ENCODE measurements at places on chromosomes 12 and 14.

GRCh38 chr12:64836856-64837255, 12.4 kb downstream of the TBC1D30 start:
- no peak for DNase-seq

GRCh38 chr14:59819446-59820088, 51.0 kb downstream of the RTN1 start:
- no peak for DNase-seq

DNA sequence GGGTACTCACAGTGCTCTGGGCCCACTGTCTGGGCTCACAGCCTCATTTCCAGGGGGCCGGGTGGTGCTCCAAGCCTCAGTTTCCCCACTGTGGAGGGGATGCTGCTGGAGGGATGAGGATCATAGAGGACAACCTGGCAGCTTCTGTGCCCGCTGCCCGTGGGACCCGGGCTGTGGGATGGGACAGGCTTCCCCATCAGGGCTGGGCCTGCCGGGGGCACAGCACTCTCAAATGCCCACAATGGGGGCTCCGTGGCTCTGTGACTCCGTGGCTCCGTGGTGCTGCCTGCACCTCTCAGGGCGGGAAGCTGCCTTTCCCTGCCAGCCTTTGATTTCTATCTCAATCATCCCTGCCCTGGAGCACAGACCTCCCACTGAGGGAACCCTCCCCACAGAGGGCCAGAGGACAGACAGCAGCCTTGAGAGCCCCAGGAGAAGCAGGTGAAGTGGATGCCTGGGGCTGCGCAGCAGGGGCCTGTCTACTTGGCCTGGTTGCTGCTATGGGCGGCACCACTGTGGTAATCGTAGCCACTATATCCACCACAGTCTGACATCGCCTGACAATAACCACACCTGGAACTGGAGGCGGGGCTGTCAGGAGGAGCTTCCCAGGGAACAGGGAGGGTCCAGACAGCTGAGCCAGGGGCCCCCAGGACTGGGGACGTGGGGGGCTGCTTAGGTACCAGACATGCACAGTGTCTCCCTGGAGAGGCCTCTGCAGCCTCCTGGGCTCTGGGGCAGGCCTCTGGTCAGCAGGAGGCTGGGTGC, 375.9 kb downstream of the TMEM121 start:
- DNase-seq: no peak

DNA sequence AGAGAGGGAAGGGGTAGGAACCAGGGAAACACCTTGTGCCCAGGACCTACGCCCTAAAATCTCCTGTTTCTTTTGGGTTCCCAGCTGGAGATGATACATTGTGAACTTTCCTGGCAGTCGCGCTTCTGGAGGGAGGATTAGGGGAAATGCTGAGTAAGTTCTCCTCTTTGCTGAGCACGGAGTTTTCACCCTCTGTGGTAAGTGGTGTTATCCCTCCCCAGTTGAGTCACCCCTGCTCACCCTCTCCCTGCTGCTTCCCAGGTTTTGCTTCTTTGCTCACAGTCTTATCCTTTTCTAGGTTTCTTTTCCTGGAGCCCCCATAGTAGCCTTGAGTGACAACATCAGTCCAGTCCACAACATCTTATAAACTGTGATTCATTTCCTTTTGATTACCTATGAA, 789.1 kb downstream of the TMEM121 start:
- DNase-seq: no peak

DNA sequence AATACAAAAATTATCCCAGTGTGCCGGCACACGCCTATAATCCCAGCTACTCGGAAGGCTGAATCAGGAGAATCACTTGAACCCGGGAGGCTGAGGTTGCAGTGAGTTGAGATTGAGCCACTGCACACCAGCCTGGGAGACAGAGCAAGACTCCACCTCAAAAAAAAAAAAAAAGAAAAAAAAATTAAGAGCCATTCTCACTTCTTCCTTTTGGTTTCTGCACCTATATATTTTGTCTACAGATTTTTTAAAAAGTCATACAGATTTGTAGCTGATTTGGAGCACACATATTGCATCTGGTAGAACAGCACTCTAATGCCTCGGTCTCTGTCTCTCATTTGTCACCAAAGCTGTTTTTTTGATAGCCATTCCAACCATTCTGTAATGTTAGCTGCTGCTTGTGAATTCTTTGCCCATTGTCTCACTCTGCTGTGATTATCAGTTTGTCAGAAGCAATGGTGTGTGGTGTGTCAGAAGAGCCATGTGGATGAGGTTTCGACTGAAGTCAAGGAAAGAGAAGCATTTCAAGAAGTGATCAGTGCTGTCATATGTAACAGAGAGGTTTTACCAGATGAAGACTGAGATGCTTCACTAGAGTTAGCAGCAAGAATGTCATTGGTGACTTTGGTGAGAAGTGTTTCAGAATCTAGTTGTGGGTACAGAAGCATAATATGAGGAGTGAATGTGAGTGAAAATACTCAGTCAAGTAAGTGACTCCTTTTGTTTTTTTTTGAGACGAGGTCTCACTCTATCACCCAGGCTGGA, 8.7 kb upstream of the KTN1 start:
- no peak for DNase-seq

DNA sequence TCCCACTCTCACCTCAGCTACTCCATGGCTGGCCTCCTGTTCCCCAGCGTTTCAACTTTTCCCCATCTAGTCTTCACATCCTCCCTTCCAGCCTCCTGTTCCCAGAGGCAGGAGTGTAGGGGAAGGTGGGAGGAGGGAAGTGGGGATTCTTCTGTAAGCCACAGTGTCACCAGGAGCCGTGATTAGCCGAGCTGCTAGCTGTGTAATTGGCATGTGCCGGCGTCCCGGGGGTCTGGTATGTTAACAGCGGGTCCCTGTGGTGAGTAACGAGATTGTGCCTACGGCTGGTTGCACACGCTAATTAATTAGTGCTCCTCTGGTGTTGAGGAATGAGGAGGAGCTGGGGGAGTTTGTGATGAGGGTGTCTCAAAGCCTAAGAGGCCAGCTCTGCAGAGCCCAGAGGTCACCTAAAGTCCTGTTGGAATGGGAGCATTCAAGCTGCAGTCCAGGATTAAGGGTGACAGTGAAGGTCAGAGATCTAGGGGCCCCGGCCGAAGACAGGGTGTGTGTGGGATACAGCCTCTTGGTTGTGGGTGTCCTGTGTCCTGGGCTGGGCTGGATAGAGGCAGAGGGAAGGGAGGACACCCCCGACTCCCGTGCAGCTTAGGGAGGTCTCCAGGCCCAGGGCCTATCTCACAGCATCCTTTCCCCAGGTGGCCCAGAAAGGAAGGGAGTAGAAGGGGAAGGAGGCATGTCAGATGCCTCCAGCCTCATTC, 10.0 kb upstream of the CALCOCO1 start:
- no peak for DNase-seq

- no peak for DNase-seq
Observed at GRCh38 chr12:100518376-100518775, 44.7 kb downstream of the NR1H4 start.

GRCh38 chr14:93946104-93946503, 19.0 kb downstream of the FAM181A start:
- DNase-seq: no peak

- no peak for DNase-seq
Observed at GRCh38 chr12:3101309-3102024, 24.3 kb downstream of the TSPAN9 start.

DNA sequence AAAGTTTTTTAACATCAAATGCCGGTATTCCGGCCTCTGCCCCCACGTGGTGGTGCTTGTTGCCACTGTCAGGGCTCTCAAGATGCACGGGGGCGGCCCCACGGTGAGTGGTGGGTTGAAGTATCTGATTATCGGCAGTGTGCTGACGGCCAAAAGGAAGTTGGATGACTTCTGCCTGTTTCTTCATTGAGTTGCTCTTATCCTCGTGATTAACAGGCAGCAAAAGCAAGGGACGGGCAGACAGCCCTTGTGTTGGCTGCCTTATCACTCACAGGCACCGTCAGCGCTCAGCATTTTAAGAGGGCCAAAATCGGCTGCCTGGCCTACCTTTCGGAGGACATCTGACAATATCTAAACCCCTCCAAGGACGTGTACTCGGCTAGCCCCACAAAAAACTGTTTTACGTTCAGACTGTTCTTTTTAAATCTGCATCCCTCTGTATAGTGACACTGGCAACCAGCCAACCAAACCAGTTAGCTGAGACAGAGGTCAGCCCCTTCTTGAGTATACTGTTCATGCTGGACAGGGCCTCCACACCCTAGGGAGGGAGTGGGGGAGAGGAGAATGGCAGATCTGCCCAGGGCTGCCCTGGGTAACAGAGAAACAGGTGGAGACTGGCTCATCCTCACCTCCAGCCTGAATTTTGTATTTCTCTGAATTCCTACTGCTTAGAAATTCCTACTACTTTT, 22.9 kb upstream of the AKAP5 start:
- DNase-seq: no peak

GRCh38 chr12:48883305-48884161, 17.9 kb upstream of the RND1 start:
- peak; percentile 40 for DNase-seq

DNA sequence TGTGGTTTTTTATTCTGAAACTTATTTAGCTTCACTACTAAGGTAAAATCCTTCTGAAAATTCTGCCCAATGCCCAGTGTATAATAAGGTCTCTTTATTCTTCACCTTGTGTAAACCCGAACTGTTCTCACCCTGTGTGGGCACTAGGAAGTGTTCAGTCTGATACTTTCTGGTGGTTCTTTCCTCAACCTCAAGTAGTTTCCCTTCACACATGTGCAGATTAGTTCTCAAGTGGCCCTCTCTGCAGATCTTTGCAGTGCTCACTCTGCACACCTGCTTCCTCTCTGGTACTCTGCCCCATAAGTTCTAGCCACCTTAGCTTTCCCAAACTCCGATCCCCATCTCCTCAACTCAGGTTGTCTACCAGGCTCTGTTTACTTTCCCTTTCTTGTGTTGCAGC, 61.6 kb downstream of the RAD51B start:
- no peak for DNase-seq

- DNase-seq: no peak
Observed at GRCh38 chr14:31479027-31479426, 8.8 kb downstream of the GPR33 start.
